ENCODE measurements at places on chromosomes 6 and 20. TPM values are rescaled to one million over a fixed set of nuclear protein-coding genes. Genes with fewer than 3 reads are reported as not detected.

Gene COL21A1
- total RNA-seq: 1.9 TPM

GRCh38 chr6:158322724-158323560, 10.7 kb downstream of the TULP4 start:
- H3K4me1 ChIP-seq: no peaks in the 10 kb centered on the region
- H3K36me3 ChIP-seq: no peaks in the 10 kb centered on the region
- no peaks in the 10 kb centered on the region for H3K27me3 ChIP-seq
- H3K4me3 ChIP-seq: no peak overlapping the region

Gene RBM38
- total RNA-seq: 43.1 TPM

- H3K36me3 ChIP-seq: no peaks in the 10 kb centered on the region
- no peak overlapping the region for H3K27ac ChIP-seq
- no peaks in the 10 kb centered on the region for H3K27me3 ChIP-seq
- no peak for DNase-seq
These were observed 40.2 kb upstream of the FAM50B start for GRCh38 chr6:3808759-3809514.

DNA sequence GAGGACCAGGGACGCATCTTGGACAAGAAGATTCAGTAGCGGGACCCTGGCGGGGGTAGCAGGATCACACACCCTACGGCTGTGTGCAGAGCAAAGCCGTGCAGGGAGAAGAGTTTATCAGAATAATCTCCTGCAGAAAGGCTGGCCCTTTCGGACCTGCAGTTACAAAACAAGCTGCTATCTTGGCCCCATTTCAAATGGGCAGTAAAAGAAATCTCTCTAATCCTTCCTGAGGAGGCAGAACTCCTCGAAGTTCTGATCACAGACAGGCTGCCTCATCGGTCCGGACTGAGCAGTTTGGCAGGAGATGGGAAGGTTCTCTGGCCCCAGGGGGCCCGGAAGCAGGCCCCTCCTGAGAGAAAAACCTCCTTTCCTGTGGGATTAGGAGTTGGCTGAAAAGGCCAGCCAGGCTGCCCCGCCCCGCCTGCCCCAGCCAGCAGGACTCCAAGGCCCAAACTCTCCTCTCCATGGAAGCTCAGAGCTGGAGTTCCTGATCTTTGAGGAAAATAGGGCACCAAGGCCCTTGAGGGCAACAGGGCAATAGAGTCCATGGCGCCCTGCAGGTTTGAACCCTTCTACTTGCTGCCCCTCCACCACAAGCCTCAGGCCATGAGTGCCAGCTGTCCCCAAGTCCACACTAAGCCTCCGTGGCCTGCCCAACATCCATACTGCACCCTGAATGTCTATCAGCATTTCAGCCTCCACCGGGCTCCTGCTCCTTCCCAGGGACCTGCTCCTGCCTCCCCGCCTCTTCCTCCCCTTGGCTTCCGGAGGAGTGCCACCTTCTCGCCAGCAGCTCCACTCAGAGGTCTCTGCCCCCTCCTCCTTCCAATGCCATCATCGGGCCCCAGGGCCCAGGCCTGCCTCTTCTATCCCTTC, 141.3 kb downstream of the PREX1 start:
- no peaks in the 10 kb centered on the region for H3K36me3 ChIP-seq
- H3K27me3 ChIP-seq: no peaks in the 10 kb centered on the region
- peaks cover 30% of the 10 kb centered on the region for H3K4me1 ChIP-seq
- H3K4me3 ChIP-seq: no peak overlapping the region
- H3K27ac ChIP-seq: peak overlapping the region; percentile 29
- DNase-seq: peak; percentile 49

- no peak overlapping the region for H3K4me3 ChIP-seq
- H3K36me3 ChIP-seq: no peaks in the 10 kb centered on the region
- no peaks in the 10 kb centered on the region for H3K4me1 ChIP-seq
- H3K27me3 ChIP-seq: no peaks in the 10 kb centered on the region
- H3K27ac ChIP-seq: no peak overlapping the region
These were observed 348.3 kb upstream of the ZFP64 start for GRCh38 chr20:52539891-52540290.

GRCh38 chr20:60378620-60379019, 420.4 kb downstream of the CDH26 start:
- H3K4me3 ChIP-seq: no peak overlapping the region
- H3K27ac ChIP-seq: no peak overlapping the region
- H3K36me3 ChIP-seq: no peaks in the 10 kb centered on the region
- no peaks in the 10 kb centered on the region for H3K4me1 ChIP-seq
- DNase-seq: no peak

DNA sequence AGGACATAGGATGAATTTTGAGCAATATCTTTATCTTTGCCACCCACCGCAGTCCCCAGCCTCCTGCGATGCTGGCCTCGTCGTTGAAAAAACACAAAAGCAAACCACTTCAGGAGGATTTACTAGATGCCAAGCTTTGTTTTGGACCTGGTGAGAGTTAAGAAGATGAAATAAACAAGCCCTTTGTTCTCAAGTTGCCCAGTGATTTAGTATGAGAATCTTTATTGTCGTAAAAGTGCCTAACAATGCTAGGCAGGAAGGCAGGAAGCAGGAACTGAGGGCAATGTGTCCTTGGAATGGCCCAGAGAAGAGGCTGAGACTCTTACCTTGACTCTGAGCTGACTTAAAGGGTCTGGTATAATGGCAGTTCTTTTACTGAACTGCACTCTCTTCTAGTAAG, 116.0 kb downstream of the TRMT11 start:
- no peaks in the 10 kb centered on the region for H3K4me1 ChIP-seq
- no peak for DNase-seq
- H3K27me3 ChIP-seq: no peaks in the 10 kb centered on the region

- no peaks in the 10 kb centered on the region for H3K27me3 ChIP-seq
- no peaks in the 10 kb centered on the region for H3K36me3 ChIP-seq
- no peaks in the 10 kb centered on the region for H3K4me1 ChIP-seq
- H3K27ac ChIP-seq: no peak overlapping the region
- H3K4me3 ChIP-seq: no peak overlapping the region
These were observed 708.4 kb downstream of the CD109 start for GRCh38 chr6:74404366-74404765.

Gene TREML2
- total RNA-seq: not detected

DNA sequence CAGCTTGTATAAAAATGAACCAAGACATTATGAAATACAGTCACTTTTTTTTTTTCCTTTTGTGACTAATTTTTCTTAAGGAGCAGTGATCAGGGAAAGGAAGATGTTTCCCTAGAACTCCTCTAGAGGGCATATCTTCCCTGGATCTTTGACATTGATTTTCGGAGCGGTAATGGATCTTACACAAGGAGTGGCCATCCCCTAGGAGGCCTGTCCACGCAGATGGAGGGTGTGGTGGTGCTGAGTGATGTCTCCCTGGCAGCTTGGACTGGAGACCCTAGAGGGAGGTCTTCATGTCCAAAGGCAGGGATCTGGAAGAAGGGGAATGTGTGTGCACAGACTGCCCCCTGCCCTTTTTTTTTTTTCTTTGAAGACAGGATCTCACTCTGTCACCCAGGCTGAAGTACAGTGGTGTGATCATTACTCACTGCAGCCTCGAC, 7.0 kb upstream of the KIFC1 start:
- H3K4me3 ChIP-seq: no peak overlapping the region
- no peaks in the 10 kb centered on the region for H3K4me1 ChIP-seq
- DNase-seq: no peak

GRCh38 chr6:166623318-166623717, 3.7 kb downstream of the RPS6KA2 start:
- no peak for DNase-seq
- no peak overlapping the region for H3K4me3 ChIP-seq

Gene ARMH2
- not detected for total RNA-seq

Gene SIRPD
- not detected for total RNA-seq

GRCh38 chr20:18541741-18542140, 25.5 kb upstream of the SMIM26 start:
- H3K27me3 ChIP-seq: no peaks in the 10 kb centered on the region
- no peak for DNase-seq
- no peak overlapping the region for H3K27ac ChIP-seq
- peaks cover 14% of the 10 kb centered on the region for H3K36me3 ChIP-seq
- no peaks in the 10 kb centered on the region for H3K4me1 ChIP-seq

Gene MSH5
- total RNA-seq: 34.2 TPM

- no peaks in the 10 kb centered on the region for H3K27me3 ChIP-seq
- H3K36me3 ChIP-seq: no peaks in the 10 kb centered on the region
- H3K4me1 ChIP-seq: no peaks in the 10 kb centered on the region
- no peak overlapping the region for H3K27ac ChIP-seq
These were observed 183.1 kb downstream of the UBE3D start for GRCh38 chr6:82882363-82883023.

- no peaks in the 10 kb centered on the region for H3K4me1 ChIP-seq
- H3K27me3 ChIP-seq: no peaks in the 10 kb centered on the region
- H3K36me3 ChIP-seq: no peaks in the 10 kb centered on the region
- DNase-seq: no peak
- no peak overlapping the region for H3K4me3 ChIP-seq
- H3K27ac ChIP-seq: no peak overlapping the region
These were observed 35.4 kb downstream of the PIM1 start for GRCh38 chr6:37205175-37205996.

DNA sequence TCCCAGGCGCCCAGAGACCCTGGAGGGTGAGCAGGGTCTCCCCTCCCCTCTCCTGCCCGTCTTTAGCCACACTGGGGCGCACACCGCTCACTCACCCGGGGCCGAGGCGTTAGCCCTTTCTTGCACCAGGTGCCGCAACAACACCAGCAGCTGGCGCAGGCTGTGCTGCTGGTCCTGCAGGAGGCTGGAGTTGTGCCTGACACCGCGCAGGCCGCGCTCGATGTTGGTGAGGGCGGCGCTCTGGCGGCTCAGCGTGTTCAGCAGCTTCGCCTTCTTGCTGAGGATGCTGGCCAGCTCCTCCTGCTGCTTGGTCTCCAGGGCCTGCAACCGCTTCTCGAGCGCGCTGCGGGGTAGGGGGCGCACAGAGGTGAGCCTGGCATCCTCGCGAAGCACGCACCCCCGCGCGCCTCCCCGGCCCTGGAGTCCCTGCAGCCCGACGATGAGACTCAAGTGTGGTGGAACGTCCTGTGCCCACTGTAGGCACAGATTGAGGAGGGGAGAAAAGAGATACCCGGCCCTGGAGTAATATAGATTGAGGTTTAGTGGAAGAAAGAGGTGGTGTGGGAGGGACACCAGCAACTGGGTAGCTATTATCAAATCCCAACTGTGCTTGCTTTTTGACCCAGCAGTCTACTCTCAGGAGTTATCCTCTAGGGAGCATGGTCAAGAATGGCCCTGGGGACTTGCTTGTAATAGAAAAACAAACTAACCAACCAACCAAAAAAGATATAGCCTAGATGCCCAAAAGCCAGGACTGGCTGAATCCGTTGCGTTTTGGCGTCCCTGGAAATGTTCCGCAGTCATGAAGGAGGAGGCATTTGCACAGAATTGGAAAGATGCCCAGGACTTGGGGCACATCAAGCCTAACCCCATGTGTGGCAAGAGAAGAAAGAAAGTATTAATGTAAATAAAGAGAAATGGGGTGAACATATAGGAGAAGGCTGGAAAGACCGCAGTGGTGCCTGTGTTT, 30.9 kb downstream of the ANGPT4 start:
- no peak for DNase-seq
- H3K27ac ChIP-seq: no peak overlapping the region
- no peaks in the 10 kb centered on the region for H3K4me1 ChIP-seq
- no peaks in the 10 kb centered on the region for H3K27me3 ChIP-seq
- H3K4me3 ChIP-seq: no peak overlapping the region

Gene DLK2
- 0.19 TPM for total RNA-seq

- peaks cover 16% of the 10 kb centered on the region for H3K4me1 ChIP-seq
- H3K27me3 ChIP-seq: no peaks in the 10 kb centered on the region
- no peaks in the 10 kb centered on the region for H3K36me3 ChIP-seq
- H3K27ac ChIP-seq: peak overlapping the region; percentile 87
- DNase-seq: no peak
These were observed 23.9 kb upstream of the TOP1 start for GRCh38 chr20:41004531-41005360.

Measured in colonic mucosa (tissue), 4 donors.